Activated CD4-positive, alpha-beta T cell treated with anti-CD3 and anti-CD28 coated beads, Interleukin-2, amount 10 ng/mL, durations not matched to agents 7 days and 5 days (primary cell): ENCODE measurements at places on chromosomes 5 and 9. TPM values are rescaled to one million over a fixed set of nuclear protein-coding genes. Genes with fewer than 3 reads are reported as not detected.

The DMRTA1 gene
- total RNA-seq, result not detected

The WNK2 gene
- total RNA-seq, result not detected

The MVB12B gene
- total RNA-seq, result 7.3 TPM

The OR1L8 gene
- total RNA-seq, result not detected

The GHR gene
- not detected for total RNA-seq

The ADRA1B gene
- total RNA-seq, result not detected

The TDRD7 gene
- 18.1 TPM for total RNA-seq

The AK8 gene
- not detected for total RNA-seq

The PCDHA7 gene
- total RNA-seq, result not detected

The SPINK13 gene
- total RNA-seq, result not detected

The PCA3 gene
- total RNA-seq, result not detected

The ANKDD1B gene
- 0.07 TPM for total RNA-seq

The TNIP1 gene
- 127 TPM for total RNA-seq

The GPRIN1 gene
- 2.5 TPM for total RNA-seq

The RNF183 gene
- not detected for total RNA-seq

The FLT4 gene
- 0.25 TPM for total RNA-seq

The NDUFAF2 gene
- 18.9 TPM for total RNA-seq

The RAB14 gene
- total RNA-seq, result 65.8 TPM

The BARHL1 gene
- not detected for total RNA-seq

The DIRAS2 gene
- total RNA-seq, result not detected

The SLC34A1 gene
- total RNA-seq, result 0.27 TPM

The F2RL1 gene
- 0.89 TPM for total RNA-seq

The FYB1 gene
- 396 TPM for total RNA-seq

The PCDHB2 gene
- not detected for total RNA-seq

The SMIM33 gene
- 1.2 TPM for total RNA-seq

The FOXD4L5 gene
- 0.27 TPM for total RNA-seq

The CMBL gene
- 1.4 TPM for total RNA-seq

The SLCO4C1 gene
- total RNA-seq, result 0.42 TPM

The OR13F1 gene
- not detected for total RNA-seq

The TAF1L gene
- total RNA-seq, result not detected

The DMRT2 gene
- total RNA-seq, result not detected

The GABRB2 gene
- not detected for total RNA-seq

The RASGEF1C gene
- total RNA-seq, result not detected

The KIF4B gene
- total RNA-seq, result not detected

The CKMT2 gene
- not detected for total RNA-seq

The LSM11 gene
- total RNA-seq, result 5.3 TPM

The CDKN2B-AS1 gene
- total RNA-seq, result 5.6 TPM

The CDKN2A gene
- total RNA-seq, result 16.6 TPM

The TMED7 gene
- 45.7 TPM for total RNA-seq

The LAMC3 gene
- 0.27 TPM for total RNA-seq

The IL9 gene
- total RNA-seq, result not detected

The GFI1B gene
- total RNA-seq, result not detected

The PCDHB12 gene
- not detected for total RNA-seq

The PCDHGB1 gene
- not detected for total RNA-seq
